MM.1S (cell line): ENCODE measurements at places on chromosomes 4 and X.
A peak's percentile ranks its signal among the peaks of the same experiment; 100 is the strongest.

GRCh38 chr4:147855571-147856009 lies 123.7 kb downstream of the ARHGAP10 start:
- DNase-seq, result no peak

- no peak for DNase-seq
Observed at GRCh38 chr4:141497627-141498026, 138.8 kb upstream of the IL15 start.

DNA sequence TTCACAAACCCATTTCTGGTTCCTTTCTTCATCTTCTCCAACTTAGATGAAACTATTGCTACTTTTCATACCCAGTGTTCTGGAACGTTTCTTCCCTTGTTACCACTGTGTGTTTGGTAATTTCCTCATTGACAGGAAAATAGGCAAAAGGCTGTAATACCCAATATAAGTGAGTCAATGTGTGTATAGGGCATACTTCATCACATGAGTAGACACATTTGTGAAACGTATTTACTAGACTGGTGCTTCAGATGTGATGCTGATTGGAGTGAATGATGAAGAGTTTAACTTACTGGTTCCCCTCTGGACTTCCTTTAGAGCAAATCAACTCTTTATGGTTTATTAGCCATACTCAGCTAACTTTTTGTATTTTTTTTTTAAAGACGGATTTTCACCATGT lies 195.1 kb upstream of the ATP6AP2 start:
- no peak for DNase-seq

DNA sequence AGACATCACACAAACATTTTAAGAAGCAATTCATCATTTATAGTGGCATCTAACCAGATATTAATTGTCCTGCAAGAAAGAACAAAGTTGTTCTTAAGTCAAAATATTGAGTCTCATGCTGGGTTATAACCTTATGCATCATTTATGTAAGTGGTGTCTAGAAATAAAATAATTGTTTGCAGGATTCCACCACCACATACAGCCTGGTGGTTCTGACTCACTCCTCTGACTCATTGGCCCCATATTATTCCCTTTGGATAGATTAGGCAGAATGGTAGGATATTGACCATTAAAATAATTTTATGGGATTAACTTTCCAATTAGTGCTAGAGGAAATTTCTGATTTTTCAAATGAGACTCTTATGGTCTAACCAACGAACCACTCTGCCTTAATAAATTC lies 384.5 kb downstream of the GRXCR1 start:
- DNase-seq, result no peak

GRCh38 chr4:97770222-97770621 lies 373.1 kb downstream of the STPG2 start:
- no peak for DNase-seq

GRCh38 chr4:141283563-141283962 lies 62.9 kb downstream of the ZNF330 start:
- DNase-seq, result no peak

GRCh38 chr4:72110886-72111285 lies 79.1 kb downstream of the NPFFR2 start:
- no peak for DNase-seq

GRCh38 chrX:13498238-13498637 lies 71.2 kb upstream of the EGFL6 start:
- DNase-seq, result no peak

- no peak for DNase-seq
Observed at GRCh38 chr4:157425897-157426296, 205.4 kb downstream of the GRIA2 start.

DNA sequence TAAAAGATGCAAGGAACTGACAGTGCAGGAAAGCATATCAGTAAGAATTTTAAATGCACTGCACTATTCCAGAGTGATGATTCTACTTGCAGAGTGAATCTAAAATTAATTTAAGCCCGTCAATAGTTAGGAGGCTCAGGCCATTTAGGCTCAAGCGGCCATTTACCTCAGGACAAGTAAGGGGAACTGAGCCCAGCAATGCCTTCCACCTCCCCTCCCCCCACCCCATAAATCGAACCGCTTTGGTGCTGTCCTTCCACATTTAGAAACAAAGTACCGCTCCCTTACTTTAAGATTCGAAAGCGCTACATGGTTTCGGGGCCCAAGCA lies 665 bp downstream of the RBM41 start:
- peak; percentile 55 for DNase-seq

DNA sequence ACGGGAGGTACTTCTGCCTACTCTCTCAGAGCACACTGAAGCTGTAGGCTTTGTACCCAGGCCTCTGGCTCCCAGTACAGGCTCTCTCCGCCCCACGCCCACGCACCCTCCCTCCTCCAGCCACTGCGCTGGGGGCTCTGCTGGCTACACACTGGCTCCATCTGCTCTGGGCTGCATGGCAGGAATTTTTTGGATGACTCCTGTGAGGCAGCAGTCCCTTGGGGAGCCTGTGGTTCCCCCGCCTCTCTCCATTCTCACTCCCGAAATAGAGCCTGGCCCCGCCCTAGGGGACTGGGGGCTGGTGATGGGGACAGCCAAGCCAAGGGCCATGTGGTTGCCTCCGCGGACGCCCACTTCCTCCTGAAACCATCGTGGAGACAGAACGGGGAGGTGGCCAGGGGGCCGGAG lies 58.1 kb upstream of the ADRA2C start:
- no peak for DNase-seq

- DNase-seq, result no peak
Observed at GRCh38 chr4:67891645-67892044, 7.8 kb upstream of the TMPRSS11D start.

- no peak for DNase-seq
Observed at GRCh38 chr4:95141361-95141760, 383.6 kb downstream of the BMPR1B start.

DNA sequence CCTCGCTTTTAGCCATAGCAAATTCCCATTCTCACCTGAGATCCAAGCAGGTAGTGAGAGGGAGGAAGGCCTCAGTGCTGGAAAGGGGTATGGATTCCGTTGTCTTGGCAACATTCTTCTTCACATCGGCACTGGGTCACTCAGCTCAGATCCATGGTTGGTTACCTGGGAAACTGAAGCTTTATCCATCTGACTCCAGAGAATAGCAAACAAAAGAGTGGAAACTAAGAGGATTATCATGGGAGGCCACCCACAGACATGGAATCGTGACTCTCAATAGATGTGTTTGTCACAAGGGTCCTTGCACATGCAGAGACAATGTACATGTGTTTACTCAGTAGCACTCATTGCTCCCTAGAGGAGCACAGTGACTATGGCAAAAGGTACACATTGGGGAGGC lies 81.0 kb downstream of the MAGED4 start:
- no peak for DNase-seq

GRCh38 chr4:117654079-117654478 lies 380.2 kb upstream of the NDST3 start:
- DNase-seq, result no peak
